ENCODE measurements at places on chromosomes 6 and 20.

DNA sequence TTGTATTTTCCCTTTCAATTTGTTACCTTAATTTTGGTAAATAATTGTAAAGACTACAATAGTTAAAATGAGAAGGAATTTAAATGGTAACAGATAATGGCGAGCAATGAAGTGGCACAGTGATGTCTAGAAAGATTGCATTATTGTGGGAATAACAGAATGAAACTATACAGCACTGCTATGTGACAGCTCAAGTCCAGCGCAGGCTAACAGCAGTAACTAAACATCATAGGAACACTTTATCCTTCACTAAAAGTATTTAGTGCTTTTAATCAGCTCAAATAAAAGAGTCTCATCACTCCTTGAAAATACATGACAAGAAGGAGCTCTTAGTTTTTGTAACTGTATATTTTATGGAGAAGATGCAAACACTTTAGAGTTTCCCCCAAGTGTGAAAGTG, 190.8 kb downstream of the TENT5A start:
- no peak for DNase-seq

DNA sequence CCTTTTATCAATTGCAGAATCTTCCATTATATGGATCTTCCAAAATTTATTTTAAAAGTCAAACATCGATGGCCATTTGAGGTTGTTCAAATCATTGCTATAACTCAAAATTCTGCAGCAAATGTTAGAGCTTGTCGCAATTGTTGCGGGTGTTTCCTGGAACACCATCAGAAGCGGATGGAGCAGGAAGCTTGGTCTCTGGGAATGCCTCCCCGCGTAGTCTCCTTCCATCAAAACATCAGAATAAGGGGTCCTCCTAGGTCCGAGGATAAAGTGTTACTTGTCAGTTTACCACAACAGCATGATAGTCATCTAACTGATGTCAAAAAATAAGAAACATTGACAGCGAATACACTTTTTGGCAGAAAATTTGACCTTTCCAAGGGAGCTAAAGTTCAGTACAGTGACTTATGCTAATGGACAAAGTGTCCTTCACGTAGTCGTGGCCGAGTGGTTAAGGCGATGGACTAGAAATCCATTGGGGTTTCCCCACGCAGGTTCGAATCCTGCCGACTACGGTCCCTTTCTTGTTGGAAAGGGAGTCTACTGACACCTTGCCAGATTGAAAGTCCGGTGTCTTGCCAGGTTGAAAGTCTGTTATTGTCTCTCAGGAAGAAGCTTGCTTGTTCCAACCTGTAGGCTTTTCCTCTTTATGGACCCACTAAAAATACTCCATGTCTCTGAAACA, 59.0 kb upstream of the ZNF184 start:
- DNase-seq, result no peak

DNA sequence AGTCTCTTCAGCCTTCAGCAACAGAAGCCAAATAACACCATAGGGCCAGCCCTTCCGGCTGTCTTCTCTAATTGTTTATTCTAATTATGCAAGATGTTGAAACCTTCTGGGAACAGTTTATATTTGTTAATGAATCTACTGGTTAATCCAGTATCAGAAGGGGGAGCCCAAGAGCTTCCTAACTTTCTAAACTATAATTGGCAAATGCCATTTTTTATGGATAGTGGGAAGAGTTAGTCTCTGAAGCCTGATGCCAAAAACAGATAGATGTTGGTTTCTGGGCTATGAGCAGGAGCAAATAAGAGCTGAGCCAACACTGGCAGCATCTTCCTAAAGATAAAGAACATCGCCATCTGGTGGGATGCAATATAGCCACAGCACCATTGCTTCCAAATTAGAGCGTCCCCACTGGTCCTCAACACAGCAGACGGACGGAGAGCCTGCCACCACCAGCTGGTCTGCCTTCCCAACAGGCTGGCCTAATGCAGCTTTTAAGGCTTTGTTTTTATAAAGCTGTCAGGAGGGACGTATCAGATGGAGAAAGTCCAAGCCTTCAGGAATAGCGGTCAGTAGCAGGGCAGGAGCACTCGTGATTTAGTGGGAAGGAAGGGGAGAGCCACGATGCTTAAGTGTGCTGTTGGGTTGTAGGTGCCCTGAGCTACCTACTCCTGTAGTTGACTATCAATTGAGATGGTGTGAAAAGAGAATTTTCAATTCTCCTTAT, 118.8 kb downstream of the RALGAPA2 start:
- DNase-seq, result no peak

GRCh38 chr20:32149566-32150170, 40.2 kb downstream of the TM9SF4 start:
- DNase-seq, result no peak

DNA sequence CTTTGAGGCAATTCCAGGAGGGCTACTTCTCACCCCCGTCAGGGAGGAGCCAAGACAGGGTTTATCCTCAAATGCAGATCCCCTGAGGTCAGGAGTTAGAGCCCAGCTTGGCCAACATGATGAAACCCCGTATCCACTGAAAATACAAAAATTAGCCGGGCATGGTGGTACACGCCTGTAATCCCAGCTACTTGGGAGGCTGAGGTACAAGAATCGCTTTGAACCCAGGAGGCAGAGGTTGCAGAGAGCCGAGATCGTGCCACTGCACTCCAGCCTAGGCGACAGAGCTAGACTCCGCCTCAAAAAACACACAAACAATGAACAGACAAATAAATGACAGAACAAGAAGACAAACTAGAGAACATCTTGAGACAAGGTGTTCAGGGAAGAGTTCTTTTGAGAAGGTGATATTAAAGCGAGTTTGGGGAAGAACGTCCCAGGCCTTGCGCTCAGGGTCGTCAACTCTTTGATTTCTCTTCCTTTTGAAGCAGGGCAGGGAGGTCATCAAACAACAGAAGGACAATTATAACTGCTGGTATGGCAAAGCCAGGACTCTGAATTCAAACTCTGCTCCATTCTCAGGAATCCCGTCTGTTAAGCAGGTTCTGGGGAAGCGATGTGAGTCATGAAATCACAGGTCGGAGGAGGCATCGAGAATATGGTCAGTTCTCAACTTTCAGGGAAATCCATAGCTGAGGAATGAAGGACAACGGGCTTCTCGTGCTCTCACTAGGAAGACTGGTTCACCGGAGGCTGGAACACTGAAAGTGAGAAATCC, 1.4 kb upstream of the RALY start:
- DNase-seq, result no peak

DNA sequence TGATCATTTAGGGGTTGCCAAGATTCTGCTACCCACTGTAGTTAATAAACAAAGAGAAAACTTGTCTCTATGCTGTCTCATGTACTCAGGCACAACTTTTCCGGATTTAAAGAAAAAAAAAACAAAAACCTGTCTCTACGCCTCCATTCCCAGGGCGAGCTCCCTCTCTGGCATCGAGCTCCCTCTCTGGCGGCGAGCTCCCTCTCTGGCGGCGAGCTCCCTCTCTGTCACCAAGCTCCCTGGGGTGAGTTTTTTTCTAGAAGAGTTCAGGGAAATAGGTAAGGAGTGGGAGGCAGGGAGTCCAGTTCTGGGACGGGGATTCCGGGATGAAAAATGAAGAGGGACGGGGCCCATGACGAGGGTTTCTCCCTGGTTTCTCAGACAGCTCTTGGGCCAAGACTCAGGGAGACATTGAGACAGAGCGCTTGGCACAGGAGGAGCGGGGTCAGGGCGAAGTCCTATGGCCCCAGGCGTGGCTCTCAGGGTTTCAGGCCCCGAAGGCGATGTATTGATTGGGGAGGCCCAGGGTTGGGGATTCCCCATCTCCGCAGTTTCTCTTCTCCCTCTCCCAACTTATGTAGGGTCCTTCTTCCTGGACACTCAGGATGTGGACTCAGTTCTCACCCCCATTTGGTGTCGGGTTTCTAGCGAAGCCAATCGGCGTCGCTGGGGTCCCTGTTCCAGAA, 16.5 kb upstream of the HLA-A start:
- DNase-seq, result no peak

GRCh38 chr20:23042270-23042669, 7.2 kb downstream of the SSTR4 start:
- no peak for DNase-seq

Data from sciatic nerve (tissue), 2 donors.